Activated CD8-positive, alpha-beta memory T cell treated with anti-CD3 and anti-CD28 coated beads, Interleukin-2, amount 10 ng/mL, durations not matched to agents 7 days and 5 days (primary cell): ENCODE measurements at places on chromosomes 11 and 22. TPM values are rescaled to one million over a fixed set of nuclear protein-coding genes. Genes with fewer than 3 reads are reported as not detected.

Gene INSC
- total RNA-seq = 0.61 TPM

Gene BACE1-AS
- 5.1 TPM for total RNA-seq

Gene CBLIF
- total RNA-seq = not detected

DNA sequence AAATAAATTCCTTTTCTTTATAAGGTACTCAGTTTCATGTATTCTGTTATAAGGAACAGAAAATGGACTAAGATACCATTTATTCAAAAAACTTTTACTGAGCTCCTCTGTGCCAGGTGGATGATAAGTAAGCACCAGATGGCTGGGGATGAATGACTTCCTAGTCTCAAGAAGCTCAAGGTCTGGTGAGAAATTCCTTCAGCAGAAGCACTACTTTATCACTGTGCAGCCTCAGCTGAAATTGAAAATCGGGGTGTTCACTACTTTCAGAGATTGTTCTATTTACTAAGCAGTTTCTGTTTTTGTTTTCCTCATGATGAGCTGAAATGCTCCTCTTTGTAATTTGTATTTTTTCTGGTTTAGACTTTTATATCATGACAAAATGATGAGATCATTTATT lies 7.8 kb downstream of the LDHAL6A start:
- no peak for DNase-seq

GRCh38 chr11:9758637-9759518 lies 95.0 kb downstream of the SWAP70 start:
- peak; percentile 61 for DNase-seq

- no peak for DNase-seq
Observed at GRCh38 chr22:40001800-40002577, 7.2 kb downstream of the FAM83F start.

DNA sequence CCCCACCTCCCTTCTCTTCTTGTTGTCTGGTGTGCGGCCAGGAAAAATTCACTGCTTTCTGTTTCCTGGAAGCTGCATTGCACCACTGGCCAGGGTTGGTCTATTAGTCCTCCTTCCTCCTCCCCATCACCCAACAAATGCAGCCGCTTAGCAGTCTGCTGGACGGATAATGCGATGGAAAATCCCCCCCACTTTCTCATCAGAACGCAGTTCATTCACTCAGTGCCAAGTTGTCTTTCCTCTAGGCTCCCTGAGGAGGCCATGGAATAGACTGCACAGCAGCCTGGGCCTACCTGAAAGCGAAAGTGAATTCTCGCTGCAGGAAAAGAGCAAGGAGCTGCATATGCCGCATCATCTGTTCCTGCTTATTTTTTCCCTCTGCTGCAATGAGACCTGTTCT lies 513.6 kb downstream of the METTL15 start:
- DNase-seq = no peak

GRCh38 chr22:30471616-30472318 lies at the start of gene SEC14L3:
TSS of gene SEC14L3 (minus strand) at chr22:30472017. CDS start at chr22:30471958, 59 bp downstream.
- DNase-seq = no peak

DNA sequence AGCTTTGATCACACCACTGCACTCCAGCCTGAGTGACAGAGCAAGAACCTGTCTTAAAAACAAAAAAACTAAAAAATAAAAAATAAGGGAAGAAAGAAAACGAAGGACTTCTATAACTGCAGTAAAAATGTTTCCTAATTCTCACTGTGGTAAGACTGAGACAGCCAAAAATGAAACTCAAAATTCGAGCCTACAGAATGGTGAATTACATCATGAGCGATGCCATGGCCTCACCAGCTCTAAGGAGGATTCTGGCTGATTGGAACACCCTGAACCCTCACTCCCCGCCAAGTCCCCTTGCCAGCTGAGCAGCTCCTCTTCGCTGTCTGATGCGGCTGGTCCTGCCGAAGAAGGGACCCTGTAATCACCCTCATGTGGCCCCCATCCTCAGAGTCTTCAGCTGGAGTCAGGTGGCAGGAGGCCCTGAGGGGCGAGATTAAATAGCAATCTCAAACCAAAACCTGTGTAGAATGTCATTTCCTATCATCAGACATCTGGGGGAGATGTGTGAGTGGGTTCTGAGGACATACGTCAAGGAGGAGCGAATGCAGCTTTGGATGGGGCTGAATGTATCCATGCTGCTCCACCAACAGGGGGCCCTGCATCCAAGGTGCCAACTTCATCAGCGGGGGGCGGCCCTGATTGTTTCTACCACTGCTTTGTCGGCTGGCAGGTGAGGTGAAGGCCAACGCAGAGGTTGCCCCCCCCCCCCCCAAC lies 29.2 kb downstream of the PDGFB start:
- no peak for DNase-seq

DNA sequence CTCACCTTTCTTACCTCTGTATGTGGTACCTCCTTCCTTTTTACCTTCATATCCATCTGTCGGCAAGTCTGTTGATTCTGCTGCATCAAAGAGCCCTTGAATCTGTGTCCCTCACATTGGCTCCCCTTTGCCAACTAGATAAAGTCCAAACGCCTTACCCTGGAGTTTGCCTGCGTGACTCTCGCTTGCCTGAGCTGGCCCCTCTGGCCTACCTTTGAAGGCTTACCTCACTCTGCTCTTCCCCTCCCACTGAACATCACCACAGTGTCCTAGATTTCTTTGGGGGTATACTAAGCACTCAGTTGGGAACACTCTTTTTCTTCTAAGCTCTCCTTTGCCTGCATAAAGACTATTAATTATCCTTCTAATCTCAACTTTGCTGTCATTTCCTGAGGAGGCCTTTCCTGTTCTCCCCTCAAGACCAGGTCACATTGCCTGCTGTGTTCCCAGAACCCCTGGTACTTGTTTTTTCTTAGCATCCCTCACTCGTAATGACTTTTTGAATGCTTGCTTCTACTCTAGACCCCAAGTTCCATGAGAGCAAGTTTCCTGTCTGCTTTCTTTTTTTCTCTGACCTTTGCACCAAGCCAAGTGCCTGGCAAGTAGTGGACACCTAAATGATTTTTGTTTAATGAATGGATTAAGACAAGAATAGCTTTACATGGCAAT lies 67.8 kb upstream of the ADORA2A start:
- no peak for DNase-seq

- DNase-seq = no peak
Observed at GRCh38 chr11:66047541-66048365, 1.2 kb downstream of the GAL3ST3 start.
